ENCODE measurements at places on chromosomes 11 and 22. TPM values are rescaled to one million over a fixed set of nuclear protein-coding genes. Genes with fewer than 3 reads are reported as not detected.

The MUC2 gene
- total RNA-seq, result not detected

The FOSL1 gene
- 13.7 TPM for total RNA-seq

The DNAJB13 gene
- not detected for total RNA-seq

The FOLR3 gene
- 0.90 TPM for total RNA-seq

DNA sequence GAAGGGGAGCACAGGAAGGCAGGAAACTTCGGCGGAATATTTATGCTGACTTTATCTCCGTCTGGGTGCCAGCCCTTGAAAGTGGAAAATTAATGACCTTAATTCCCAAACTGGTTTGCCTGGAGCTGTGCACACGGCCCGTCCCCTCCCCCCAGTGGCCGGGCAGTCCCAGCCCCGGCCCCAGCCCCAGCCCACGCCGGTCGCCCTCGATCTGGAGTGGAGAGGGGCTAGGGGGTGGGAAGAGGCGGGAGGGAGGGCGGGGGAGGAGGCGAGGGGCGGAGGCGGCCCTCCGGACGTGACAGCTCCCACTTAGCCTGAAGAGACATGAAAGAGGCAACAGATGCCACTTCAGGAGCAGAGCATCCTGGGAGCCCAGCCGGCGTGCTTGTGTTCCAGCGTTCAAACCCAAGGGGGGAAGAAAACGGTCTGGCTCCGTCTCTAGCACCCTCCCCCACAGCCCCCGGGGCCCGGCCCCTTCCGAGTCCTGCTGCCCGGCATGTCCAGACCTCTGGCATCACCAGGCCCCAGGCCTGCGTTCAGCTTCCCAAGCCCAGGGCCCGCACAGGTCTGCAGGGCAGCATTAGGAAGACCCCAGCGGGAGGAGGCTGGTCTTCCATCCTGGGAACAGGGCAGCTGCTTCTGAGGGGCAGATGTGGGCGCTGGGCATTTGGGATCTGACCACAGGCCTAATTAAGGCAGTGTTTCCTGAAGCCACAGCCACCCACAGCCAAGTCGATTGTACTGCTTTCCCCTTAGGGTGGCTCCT, 20.0 kb upstream of the LMO1 start:
- H3K27me3 ChIP-seq, result no peaks in the 10 kb centered on the region
- H3K27ac ChIP-seq, result no peak overlapping the region
- peak overlapping the region; percentile 22 for H3K4me3 ChIP-seq
- peaks cover 11% of the 10 kb centered on the region for H3K4me1 ChIP-seq
- H3K36me3 ChIP-seq, result no peaks in the 10 kb centered on the region

- peak; percentile 69 for DNase-seq
- no peaks in the 10 kb centered on the region for H3K36me3 ChIP-seq
- H3K27me3 ChIP-seq, result no peaks in the 10 kb centered on the region
- H3K27ac ChIP-seq, result no peak overlapping the region
- peaks cover 7% of the 10 kb centered on the region for H3K4me1 ChIP-seq
Observed at GRCh38 chr11:66022401-66023185, 3.7 kb downstream of the CATSPER1 start.

- no peak overlapping the region for H3K4me3 ChIP-seq
- H3K27me3 ChIP-seq, result no peaks in the 10 kb centered on the region
- DNase-seq, result no peak
- peaks cover 84% of the 10 kb centered on the region for H3K36me3 ChIP-seq
Observed at GRCh38 chr11:117187799-117188481, 9.4 kb downstream of the SIDT2 start.

Measured in heart left ventricle (tissue), 16 donors.